HS-27A (cell line): ENCODE measurements at places on chromosomes 2 and 18.

DNA sequence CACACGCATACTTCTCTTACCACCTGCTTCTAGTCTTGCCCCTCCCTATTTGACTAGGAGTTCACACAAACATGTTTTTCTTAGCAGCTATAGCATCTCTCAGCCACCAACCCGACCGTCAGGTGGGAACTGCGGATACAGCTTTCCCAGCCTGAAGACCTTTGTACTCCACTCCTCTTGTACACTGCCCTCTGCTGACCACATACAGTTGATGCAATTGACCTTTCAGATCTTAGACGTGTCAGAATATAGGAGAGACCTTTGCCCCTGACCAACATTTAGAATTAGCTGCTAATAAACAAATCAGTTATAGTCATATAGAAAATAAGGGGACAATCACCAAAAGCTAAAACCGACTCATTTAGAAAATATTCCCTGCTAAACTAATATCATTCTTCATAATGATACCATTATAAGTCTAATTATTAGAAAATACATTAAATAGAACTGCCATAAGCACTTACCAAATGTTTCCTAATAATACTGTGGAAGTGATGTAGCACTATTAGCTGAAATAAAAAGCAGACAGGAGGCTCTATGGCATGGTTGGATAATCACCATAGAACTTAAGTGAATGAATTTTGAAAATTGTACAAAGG, 208.4 kb downstream of the RAD51AP2 start:
- no peak for DNase-seq

DNA sequence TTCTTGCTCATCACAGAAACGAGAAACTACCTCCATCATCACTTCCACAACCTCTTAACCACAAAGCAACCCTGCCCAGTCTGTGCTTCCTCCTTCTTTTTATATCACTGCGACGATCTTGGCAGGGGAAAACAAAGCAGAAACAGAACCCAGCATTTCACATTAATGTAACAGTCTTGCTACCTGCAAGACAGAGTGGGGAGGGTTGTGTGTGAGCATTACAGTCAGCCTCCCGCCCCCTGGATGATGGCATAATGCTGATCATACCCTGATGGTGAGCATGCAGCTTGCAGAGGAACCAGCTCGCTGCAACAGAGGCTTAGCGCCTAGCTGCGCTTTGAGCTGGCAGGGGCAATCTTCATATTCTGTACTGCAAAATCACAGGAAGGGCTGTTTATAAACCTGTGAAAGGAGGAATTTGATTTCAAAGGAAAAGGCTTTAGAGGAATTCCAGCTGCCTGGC, 376.1 kb downstream of the IRS1 start:
- DNase-seq: no peak

DNA sequence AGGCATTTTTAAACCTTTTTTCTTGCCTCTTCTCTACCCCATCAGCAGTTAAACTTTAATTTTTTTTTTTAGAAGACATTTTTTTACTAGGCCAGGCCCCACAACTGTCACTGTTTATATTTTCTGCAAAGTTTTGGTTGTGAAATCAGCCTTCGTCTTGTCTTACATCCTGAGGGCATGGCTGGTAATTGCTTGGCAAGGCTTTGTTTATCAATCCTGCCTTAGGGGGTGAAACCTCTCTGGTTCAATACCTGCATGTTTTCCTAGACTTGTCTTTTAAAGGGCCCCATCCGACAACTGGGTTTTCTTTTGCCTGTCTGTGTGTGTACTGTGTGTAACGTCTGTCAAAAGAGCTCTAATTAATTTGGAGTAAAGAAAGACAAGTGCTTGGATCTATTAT, 330.0 kb upstream of the CWC22 start:
- DNase-seq: no peak

- DNase-seq: no peak
Observed at GRCh38 chr2:17634997-17635396, 94.5 kb downstream of the VSNL1 start.

DNA sequence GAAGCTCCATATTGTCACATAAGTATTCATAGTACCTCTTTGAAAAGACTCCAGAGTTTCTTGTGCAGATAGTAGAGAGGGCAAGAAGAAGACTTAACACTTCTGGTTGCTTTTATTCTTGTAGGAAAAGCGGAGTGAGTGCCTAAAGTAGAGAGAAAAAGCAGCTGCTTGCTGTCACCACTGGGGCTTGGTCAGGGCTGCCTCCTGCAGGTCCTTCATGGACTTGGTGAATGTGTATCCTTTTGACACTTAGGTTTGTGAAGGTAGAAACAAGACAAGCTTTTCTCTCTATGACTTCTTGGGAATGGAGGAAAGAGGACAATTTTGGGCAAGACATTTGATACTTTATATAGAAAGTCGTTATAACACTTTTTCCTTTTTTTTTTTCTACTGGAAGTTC, 312.8 kb upstream of the FANCL start:
- DNase-seq: no peak

DNA sequence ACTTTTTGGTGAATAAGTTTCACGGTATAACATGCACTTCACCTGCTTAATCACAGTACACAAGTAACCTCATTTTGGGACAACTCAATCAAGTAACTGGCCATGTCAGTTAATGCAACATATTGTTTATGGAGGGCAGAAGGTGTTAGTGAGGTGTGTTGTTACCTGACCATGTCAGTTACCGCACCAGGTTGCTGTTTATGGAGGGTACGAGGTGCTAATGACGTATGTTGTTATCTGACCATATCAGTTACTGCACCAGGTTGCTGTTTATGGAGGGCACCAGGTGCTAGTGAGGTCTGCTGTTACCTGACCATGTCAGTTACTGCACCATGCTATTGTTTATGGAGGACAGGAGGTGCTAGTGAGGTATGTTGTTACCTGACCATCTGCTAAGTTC, 135.1 kb upstream of the TPO start:
- no peak for DNase-seq

DNA sequence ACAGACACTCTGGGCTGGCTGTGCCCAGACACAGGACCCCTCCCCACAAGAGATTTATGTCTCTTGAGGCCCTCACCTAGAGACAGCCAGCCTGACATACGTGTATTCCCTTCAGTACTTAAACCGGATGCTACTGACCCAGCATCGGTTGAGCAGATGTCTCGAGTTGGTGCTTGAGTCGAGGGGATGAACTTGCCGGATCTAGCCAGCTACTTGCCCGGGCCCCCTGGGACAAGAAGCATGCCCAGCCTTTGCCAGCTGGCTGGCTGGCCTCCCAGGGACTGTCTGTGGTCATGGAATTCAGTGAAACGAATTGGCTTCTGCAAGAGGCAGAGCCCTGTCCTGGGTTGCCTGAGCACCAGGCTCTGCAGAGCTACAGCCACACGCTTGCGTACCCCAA, 36.0 kb downstream of the DNMT3A start:
- DNase-seq: no peak

DNA sequence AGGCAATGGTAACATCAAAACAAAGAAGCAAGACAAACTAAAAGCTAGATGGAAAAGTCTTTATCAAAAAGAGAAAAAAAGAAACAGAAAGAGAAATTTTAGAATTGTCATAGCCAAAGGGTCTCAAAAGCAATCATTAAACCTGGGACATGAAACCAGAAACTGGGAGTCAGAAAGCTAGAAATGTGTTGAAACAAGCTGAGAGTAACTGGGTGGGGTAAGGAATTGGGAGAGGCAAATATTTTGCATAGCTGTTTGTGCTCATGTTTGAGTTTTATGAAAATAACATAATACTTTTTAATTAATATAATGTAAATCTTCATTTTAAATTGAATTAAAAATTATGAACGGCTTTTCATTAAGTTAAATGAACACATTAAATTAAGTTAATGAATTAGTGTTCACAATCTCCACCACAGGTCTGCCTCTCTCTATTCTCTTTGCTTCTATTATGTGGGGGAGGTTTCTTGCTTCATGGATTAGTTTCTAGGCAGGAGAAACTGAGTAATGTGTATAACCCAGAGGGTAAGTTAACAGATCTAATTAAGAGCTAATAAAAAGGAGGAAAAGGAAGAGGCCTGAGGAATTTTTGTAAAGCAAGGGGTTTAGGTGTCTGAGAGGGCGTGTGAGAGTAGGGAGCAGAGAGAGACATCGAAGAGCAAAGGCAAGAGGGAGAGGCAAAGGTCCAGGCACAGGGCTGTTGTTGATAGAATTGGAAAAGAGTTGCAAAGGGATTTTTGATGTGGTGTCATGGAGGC, 20.0 kb upstream of the SERPINB2 start:
- no peak for DNase-seq

DNA sequence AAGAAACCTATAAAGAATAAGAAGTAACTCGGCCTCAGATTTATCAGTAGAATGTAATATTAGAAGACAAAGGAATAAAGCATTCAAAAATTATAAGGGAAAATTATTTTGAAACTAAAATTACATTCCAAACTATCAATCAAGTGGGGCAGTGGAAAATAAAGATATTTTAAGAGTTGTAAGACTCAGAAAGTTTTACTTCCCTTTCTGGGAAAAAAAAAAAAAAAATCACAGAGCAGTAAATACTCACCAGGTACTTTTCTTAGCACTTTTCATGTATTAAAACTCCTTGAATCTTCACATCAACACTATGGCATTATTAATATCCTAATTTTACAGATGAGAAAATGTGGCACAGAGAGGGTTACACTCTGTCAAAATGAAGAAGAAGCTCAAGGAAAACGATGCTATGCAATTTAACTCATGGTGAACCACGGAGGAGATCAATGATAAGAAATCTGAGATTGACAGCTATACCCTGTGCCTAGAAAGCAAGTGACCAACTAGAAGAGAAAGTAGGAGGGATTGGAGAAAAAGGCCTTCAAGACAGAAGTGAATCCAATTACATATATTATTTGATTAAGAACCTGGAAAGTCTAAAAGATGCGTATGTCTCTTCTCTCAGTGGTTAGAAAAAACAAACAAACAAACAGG, 238.9 kb upstream of the ID2 start:
- DNase-seq: no peak

GRCh38 chr18:7066965-7067555, 50.5 kb downstream of the LAMA1 start:
- DNase-seq: no peak

DNA sequence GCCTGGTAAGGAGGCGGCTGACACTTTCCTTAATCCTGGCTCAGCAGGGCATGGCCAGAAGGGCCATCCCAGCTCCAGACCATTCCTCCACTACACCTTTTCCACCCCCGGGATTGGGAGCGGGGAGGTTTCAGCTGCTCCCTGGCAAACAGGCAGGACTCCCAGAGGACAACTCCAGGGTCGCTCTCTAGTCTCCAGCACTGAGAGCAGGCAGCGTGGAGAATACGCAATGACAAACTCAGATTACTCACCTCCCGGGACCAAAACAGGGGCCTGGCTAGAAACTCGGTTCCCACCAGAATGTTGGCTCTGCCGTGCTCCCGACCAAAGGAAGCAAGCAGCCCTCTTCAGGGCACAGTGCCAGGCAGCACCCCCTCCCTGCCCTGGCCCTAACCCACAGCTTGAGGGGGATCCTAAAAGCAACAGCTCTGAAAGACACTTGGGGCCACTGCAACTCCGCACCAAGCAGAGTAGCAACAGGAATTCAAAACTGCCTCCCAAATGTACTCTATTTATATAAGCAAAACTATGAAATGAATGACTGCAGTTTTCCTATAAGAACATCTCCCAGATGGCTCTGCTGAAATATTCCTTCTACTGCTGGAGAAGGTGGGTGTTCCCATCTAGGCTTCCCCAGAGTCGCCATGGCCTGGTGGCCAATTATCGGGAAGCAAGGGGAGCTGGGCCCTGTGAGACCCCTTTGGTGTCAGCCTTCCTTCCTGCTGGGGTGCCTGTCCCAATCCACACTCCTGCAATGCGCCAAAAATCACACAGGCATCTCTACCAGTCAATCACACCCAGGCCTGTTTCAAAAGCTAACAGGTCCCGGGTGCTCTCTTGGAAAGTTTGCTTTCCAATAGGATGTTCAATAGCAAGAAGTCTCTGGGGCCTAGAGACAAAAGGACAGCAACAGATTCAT, 61.2 kb upstream of the POMC start:
- DNase-seq: no peak

DNA sequence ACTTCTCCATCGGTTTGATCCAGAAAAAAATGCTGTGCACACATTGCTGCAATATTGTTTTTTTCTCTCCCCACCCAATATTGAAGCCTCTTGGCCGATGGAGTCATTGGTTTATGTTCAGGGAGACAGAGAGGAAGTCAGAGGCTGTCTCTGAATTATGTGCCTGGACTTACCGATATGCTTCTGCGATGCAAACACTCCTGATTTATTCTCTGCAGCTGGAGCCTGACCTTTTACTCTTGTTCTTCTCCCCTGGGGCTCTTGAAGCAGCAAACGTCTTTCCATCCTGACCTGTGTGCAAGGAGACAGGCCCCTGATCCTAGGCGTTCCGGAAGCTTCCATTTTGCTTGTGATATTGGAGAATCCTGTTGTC, 99.6 kb downstream of the PTGR3 start:
- DNase-seq: no peak

GRCh38 chr2:121555008-121555407, 24.3 kb downstream of the RNU4ATAC start:
- no peak for DNase-seq

DNA sequence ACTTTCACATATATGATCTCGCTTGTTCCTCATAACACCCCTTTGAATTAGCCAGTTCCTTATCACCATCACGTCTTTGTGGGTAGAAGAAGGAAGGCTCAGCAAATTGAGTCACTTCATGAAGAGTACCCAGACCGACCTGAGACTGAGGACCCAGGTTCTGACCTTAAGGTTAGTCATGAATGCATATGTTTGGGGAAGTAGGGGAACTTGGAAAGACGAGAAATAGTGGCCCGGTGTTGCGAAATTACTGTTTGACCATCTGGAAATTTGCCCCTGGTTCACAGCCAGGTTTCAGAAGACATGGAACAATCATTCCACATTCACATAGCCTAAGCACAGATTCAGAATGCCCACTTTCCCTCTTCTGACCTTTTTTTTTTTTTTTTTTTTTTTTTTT, 59.8 kb downstream of the MEIS1 start:
- no peak for DNase-seq

- DNase-seq: no peak
Observed at GRCh38 chr18:24071779-24072178, 57.2 kb downstream of the TTC39C start.

- no peak for DNase-seq
Observed at GRCh38 chr18:10365901-10366300, 88.5 kb upstream of the APCDD1 start.

GRCh38 chr18:63907664-63908063, at the start of gene SERPINB10:
Gene SERPINB10, plus strand, starts transcription at chr18:63907958. Its CDS starts 7,553 bp downstream, at chr18:63915511.
- no peak for DNase-seq

DNA sequence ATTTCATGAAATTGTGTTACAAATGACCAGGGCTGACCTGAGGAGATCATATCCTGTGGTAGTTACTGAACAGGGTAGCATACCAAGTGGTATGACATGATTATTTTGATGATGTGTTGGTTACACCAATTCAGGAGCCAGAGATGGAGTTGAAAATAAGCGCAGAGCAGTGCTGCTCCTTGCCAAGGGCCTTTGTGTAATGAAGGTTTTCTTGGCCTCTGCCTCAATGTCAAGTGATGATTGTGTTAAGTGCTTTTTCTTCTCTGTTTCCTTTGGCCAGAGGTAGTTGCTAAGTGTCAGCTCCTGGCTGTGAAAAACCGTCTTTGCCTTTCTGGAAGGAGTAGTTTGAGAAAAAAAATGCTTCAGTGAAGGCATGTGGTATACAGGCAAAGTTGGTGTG, 131.2 kb downstream of the CERS6 start:
- no peak for DNase-seq

GRCh38 chr2:32910883-32911598, 35.7 kb upstream of the LTBP1 start:
- DNase-seq: no peak
